ENCODE measurements at places on chromosomes 6 and 20. TPM values are rescaled to one million over a fixed set of nuclear protein-coding genes. Genes with fewer than 3 reads are reported as not detected.

DNA sequence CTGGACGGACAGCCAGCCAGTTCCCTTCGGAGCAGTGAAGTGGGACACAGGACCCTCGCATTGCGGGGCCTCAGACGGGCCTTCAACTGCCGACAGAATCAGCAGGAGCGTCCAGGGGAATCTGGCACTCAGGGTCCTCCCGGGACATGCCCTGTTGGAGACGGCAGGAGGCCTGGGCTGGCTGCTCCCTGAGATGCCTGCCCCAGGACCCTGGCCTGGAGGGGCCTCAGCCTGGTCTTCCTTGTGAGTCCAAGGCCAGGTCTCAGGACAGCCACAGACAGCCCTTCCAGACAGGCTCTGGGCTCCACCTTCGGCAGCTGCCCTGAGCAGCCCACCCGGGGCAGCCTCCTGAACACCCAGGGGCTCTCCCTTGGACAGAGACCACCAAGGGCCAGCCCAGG is 14.6 kb upstream of the HELZ2 start:
- no peak for DNase-seq

DNA sequence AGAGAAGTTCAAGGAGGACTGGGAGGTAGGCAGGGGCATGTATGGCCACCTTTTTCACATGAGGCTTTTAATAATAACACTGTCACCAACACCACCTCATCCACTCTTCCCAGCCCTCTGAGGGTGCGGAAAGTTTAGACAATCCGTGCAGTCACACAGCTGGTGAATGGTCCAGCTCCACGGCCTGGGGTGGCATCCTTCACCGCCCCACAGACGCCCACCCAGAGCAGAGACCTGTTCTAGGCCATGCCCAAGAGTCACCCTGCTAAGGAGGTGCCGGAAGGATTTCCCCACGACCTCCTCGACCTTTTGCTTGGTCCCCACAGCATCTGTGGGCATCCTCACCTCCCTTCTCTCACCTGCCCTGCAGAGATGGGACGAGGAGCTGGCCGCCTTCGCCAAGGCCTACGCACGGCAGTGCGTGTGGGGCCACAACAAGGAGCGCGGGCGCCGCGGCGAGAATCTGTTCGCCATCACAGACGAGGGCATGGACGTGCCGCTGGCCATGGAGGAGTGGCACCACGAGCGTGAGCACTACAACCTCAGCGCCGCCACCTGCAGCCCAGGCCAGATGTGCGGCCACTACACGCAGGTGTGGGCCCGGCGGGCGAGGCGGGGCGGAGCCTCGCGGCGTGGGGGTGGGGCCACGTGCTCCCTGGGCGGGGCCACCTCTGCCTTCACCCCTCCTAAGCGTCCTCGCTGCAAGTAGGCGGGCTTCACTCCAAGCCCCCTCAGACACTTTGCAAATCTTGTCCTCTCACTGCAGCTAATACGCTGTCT is 4.4 kb downstream of the PI16 start:
- no peak for DNase-seq

DNA sequence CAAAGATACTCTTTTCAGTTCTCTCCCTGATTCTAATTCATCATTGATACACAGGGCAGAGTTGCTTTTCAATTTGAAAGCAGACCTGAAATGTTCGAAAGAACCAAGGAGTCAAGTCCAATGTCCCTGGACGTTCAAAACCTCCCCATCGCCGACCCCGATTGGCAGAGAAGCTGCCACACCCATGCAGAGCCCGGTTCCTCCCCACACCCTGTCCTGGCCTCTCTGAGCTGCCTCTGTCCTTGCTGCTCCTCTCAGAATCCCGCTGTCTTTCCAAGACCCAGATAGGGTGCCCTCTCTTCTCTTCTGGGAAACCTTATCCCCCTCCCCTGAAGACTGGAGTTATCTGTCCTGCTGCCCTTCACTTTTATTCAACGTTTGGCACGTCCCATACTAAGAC is 52.3 kb upstream of the CITED2 start:
- DNase-seq, result no peak

Gene BCAS1
- total RNA-seq, result 3.6 TPM

Gene SLC17A5
- total RNA-seq, result 24.1 TPM

Gene MAP3K7
- 31.5 TPM for total RNA-seq
